ENCODE measurements at places on chromosomes 5 and 9.

GRCh38 chr9:134937566-134938345 is 20.0 kb upstream of the FCN1 start:
- DNase-seq: no peak

- no peak for DNase-seq
Observed at GRCh38 chr5:159202151-159202550, 7.2 kb downstream of the RNF145 start.

GRCh38 chr5:91219091-91219802 is 163.9 kb downstream of the ARRDC3 start:
- no peak for DNase-seq

- DNase-seq: no peak
Observed at GRCh38 chr9:126986506-126986951, 71.9 kb downstream of the RALGPS1 start.

- peak; percentile 4 for DNase-seq
Observed at GRCh38 chr9:93112116-93112863, 16.3 kb downstream of the CARD19 start.

GRCh38 chr5:15719784-15720183 is 219.8 kb downstream of the FBXL7 start:
- DNase-seq: no peak

- no peak for DNase-seq
Observed at GRCh38 chr5:79474367-79475151, 39.4 kb downstream of the HOMER1 start.

GRCh38 chr5:144427866-144428265 is 257.2 kb downstream of the KCTD16 start:
- no peak for DNase-seq

- DNase-seq: no peak
Observed at GRCh38 chr5:40780199-40780598, 18.0 kb downstream of the PRKAA1 start.

DNA sequence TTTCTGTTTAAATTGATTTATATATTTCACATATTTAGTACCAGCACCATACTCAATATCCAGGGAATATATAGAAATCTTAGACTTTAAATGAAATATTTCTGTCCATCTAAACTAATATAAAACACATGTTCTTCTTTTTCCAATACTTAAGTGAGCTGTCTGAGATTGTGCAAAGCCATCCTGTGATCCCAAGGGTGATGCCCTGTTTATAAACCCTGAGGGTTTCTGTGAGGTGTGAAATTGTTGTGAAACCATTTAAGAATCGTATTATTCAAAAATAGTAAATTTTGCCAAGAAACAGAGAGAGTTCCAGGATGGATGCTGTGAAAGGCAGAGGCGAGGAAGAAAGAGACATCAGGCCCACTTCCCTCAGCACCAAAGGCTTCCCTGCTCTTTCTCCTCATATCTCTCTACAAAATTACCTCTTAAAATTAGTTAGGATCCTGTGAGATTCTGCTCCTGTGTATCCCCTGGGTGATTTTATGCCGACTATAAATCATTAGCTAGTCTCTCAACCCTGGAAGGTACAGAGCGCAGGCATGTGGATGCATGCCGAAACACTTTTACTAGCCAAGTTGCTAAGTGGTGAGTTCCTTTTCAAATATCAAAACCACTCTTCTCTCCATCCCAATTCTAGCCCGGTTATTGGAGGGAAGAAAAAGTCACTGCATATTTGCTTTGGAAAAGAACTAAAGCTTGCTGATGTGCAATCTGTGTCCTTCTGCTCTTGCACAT is 183.0 kb downstream of the GLIS3 start:
- DNase-seq: no peak

GRCh38 chr5:146620031-146620668 is 104.2 kb upstream of the GPR151 start:
- DNase-seq: no peak

GRCh38 chr5:128426090-128426534 is 111.9 kb downstream of the FBN2 start:
- DNase-seq: no peak

DNA sequence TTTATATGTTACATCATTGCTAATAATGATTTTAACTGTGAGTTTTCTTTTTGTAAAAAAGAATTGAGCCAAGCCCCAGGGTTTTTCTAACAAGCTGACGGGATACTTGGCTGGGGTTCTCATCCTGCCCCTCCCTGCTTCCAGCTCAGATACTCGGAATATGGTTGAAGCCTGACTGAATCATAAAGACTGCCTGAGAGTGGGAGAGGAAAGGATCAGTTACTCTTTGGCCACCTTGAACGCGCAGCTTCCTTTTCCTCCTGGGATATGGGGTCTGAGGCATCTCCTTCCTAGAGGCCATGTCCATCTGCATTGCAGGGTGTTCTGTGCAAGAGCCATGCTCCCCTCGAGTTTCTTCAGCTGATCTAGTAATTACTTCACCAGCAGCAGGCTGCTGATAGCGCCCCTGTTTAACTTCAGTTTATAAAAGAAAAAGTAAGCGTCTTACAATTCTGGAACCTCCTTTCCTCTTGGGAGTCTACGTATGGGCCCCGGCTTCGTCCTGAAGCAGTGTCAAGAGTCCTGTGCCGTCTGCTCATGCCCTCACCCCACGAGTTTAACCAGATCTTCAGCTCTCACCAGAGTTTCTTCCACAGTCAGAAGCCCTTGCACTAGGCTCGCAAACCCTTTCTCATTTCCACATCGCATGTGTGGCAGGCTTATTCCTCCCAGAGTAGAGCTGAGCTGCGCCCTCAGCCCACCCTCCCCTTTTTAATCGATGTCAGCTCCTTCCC is 130.0 kb downstream of the MVB12B start:
- no peak for DNase-seq

DNA sequence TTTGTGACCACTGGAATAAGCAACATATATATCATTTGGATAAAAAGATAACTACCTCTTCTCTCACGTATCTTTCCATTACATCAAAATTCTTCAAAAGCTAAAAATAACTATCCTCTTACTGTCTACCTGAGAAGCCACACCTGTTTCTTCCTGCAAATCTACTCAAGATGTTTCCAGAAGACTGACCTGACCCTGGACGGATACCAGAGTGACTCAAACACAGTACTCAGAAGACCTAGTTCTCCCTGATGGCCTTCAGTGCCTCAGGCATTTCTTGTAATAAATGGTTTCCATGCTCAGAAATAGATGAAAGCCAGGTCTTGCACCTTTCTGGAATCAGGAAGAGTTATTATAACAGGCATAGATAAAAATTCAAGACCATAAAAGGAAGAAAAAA is 245.9 kb upstream of the PIK3R1 start:
- no peak for DNase-seq

DNA sequence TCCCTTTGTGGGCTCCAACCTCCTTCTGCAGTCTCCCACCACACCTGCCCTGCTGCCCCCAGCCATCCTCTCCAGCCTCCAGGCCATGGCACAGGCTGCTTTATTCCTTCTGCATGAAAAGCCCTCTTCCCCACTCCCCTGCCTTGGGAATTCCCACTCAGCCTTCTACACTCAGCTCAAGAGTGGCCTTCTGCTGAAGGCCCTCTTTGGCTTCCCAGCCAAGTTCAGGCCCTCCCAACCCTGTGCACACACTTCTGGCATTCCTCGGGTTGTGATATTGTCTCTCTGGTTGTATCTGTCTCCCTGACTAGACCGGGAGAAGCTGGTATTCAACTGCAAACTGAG is 5.7 kb downstream of the SHB start:
- DNase-seq: no peak

- no peak for DNase-seq
Observed at GRCh38 chr9:107929443-107929842, 439.9 kb upstream of the KLF4 start.

DNA sequence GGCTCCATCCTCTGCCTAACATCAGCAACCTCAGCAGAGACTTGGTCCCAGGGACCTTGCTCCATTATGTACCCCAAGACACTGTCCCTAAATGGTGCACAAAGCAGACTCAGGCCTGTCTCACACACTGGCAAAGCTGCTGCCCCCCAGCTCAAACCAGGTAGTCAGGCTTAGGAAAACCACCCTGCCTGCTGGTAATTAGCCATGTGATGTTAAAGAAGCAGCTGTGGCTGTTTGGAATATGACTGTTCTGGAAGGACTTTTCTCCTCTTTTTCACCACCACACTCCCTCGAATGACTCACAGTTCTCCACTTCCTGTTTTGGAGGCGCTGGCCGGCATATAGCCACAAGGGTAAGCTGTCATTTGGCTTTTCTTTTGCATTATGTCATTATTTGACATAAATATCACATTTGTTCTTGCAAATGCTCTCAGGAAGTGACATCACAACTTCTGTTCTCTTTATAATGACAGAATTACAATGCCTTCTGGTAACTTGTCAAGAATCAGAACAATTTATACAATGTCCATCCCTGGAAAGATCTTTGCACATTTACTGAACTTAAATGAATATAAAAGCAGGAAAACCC is 113.9 kb downstream of the SUSD1 start:
- DNase-seq: no peak

GRCh38 chr9:4293293-4293941 is 6.5 kb downstream of the GLIS3 start:
- no peak for DNase-seq

- DNase-seq: no peak
Observed at GRCh38 chr5:173997331-173997730, 8.4 kb downstream of the C5orf47 start.

DNA sequence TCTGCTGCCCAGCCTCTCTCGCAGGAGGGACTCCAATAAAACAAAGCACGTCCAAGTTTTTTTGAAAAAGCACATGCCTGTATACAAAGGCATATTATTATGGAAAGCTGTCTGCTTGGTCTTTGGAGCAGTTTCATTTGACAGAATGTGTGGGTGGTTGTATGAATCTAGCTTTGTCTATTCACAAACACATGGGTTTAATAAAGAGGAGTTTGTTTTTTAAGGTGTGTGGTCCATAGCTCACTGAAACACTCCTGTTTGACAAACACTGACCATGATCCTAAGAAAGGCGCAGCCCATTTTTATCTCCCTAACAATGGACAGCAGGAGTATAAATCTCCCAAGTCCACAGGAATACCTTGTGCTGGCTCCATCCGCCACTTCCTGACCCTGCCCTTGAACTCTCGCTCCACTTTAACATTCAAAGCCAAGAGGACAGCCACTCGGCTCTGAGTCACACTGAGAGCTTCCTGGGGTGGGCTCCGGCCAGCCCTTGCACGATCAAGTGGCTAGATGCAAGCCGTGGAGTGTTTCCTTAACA is 371.9 kb downstream of the EBF1 start:
- no peak for DNase-seq

DNA sequence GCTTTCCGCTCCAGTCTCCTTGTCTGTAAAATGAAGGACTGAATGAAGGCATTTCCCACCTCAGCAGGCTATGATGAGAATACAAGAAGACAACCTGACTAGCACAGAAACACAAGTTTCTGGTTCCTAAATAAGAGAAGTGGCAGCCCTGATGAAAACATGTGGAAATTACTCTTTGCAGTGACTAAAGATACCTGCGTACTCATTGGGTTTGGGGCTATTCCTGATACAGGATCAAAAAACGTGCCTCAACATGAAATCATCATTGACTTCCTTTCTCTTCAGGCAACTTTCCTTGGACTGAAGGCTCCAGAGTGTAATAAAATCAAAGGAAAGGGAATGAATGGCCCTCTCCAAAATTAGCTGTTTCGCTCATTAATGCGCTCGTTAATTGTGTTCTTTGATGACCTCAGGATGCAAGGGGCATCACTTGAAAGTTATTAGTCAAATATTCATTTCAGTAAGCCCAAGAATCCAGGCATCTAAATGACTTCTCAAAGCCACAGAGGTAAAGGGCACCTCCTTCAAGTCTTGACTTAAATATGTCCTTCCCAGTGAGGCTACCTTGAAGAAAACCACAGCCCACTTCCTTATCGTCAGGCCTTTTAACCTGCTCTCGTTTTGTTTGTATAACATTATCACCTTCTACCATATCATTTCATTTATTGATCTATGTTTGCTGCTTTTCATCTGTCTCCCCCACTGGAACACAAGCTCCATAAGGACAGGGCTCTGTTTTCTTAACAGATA is 68.9 kb downstream of the RASEF start:
- no peak for DNase-seq

- DNase-seq: no peak
Observed at GRCh38 chr9:104775574-104775936, 11.6 kb downstream of the NIPSNAP3B start.

- DNase-seq: no peak
Observed at GRCh38 chr5:169856571-169856970, 123.7 kb downstream of the INSYN2B start.

- no peak for DNase-seq
Observed at GRCh38 chr5:7902666-7903625, 34.0 kb downstream of the MTRR start.

DNA sequence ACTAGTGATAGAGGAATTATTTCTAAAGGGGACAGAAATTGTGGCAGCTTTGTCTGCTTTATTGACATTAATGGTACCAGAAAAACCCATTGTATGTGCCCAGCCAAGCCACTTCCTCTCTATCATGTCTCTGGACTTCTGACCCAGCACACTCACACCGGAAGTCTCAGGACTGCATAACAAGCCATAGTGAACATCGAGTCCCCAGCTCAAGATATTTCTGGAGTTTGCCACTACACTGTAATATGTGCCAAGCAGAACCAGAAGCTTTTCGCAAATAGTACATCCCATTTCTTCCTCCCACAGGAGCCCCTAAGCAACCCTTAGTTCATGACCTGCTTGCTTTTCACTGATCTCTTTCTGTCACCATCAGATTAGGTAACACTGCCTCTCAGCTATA is 187.4 kb upstream of the GHR start:
- DNase-seq: no peak

GRCh38 chr5:172697123-172698121 is 56.4 kb downstream of the NEURL1B start:
- DNase-seq: peak; percentile 76

GRCh38 chr9:106625259-106625789 is 237.6 kb upstream of the ZNF462 start:
- DNase-seq: no peak

GRCh38 chr5:10832987-10833386 is 72.0 kb upstream of the DAP start:
- no peak for DNase-seq

DNA sequence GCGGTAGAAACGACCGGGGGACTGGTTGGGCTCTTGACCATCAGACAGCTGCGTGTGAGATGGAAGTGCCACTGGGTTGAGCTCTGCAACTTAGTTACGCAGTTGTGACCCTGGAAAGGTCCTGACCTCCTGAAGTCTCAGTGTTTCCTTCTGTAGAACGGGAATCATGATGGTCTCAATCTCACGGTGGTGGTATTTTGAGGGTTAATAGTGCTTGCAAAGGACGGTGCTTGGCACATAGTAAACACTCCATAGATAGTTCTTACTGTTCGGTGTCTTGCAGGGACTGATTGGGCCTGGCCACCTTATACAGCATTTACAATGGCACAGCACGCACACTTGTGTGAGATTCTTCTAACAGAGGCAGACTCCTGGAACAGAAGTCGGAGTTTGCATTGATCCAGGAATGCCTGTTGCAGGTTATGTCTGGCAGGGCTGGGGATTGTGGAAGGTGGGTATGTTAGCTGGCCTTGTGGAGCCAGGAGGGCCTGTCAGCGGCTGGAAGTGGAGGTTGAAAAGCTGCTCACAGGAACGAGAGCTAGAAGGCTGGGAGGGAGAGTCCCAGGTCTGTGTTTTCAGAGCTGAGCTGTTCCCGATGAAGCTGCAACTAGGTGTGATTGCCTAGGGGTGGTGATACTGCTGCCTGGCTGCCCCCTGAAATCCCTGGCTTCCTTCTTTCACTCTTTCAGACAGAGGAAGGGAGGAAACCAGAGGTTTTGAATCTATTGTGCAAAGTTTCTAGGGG is 962 bp upstream of the TXN start:
- no peak for DNase-seq
